ENCODE measurements at places on chromosomes 13 and 19.

DNA sequence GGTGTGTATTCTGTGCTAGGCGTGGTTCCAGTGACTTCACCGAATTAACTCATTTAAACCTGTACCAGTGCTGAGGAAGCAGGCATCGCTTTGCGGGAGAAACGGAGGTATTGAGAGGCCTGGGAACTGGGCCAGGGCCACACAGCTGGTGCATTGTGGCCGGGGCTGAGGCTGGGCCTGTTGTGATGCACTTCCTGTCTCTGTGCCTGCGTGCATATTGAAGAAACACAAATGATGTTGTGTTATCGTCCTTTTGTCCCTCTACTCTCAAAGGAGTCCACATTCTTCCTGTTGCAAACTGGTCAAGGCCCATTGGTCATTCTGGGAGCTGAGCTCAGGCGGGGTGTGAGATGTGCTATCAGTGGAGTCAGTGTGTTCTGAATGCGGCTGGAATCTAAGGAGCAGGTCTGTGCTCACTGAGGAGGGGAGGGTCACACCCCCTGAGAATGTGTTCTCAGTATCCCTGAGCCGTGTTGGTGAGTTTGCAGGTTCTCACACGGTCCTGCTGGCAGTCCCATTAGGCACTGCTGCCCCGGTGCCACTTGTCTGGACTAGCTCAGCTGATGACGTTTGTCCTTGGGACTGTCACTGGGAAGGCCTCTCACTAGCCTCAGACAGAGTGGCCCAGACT lies 62.1 kb downstream of the ARHGEF7 start:
- peaks cover 54% of the 10 kb centered on the region for H3K4me1 ChIP-seq
- no peak overlapping the region for H3K4me3 ChIP-seq
- H3K27ac ChIP-seq, result peak overlapping the region; percentile 67
- peaks cover 31% of the 10 kb centered on the region for H3K36me3 ChIP-seq

DNA sequence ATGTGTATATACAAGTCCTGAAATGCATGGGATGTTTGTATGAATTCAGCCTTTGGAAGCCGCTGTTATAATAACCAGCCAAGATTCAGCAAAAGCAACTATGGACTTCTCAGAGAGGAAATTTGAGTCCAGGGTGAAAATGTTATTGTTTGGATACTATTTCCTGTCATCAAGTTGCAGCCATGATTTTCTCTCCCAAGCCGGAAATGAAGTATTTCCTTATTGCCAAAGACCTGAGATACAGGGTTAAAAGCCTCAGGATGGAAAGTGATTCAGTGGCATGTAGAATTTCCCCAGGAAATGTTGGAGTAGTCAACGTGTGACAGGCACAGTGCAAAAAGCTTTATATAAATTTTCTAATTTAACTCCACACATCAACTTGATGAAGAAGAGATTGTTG lies 133.9 kb downstream of the IRS2 start:
- no peaks in the 10 kb centered on the region for H3K4me1 ChIP-seq
- H3K4me3 ChIP-seq, result no peak overlapping the region
- no peak for DNase-seq
- peaks cover 2% of the 10 kb centered on the region for H3K36me3 ChIP-seq
- peaks cover 3% of the 10 kb centered on the region for H3K27me3 ChIP-seq
- H3K27ac ChIP-seq, result no peak overlapping the region

DNA sequence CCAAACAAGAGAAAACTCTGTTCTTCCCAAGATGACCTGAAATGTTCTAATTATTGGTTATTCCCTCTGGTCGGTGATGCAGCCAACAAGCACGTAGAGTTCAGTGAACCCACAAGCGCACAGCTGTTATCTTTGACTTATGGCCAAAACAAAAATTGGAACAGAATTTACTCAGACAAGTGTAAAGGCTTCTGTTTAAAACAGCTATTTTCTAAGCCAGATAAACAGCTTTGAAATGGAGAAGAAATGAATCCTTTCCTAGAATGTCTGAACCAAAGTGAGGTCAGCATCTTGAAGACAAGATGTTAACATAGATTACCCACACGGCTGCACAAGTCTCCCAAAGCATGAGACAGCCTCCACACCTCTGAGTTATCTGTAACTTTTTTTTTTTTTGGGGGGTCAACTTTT lies 669.2 kb downstream of the DIAPH3 start:
- no peaks in the 10 kb centered on the region for H3K27me3 ChIP-seq
- no peaks in the 10 kb centered on the region for H3K4me1 ChIP-seq
- H3K27ac ChIP-seq, result no peak overlapping the region
- H3K4me3 ChIP-seq, result no peak overlapping the region
- H3K36me3 ChIP-seq, result no peaks in the 10 kb centered on the region

DNA sequence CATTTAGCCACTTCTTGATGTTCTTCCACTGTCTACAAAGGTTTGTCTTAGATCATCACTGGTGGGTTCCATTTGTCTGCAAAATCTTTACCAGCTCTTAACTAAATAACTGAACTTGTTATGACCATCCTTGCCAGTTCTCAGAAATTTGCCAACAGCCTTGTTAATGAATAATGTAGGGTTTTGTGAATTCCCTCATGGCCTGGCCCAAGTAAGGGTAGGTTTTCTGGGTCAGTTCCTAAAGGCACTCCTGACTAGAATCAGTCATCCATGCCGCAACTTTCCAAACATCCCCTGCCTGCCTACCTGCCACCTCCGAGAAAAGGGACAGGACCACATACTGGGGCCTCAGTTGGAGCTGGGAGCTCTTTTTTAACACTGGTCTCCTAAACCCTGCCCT lies 4.0 kb downstream of the COL4A1 start:
- no peak overlapping the region for H3K4me3 ChIP-seq
- no peaks in the 10 kb centered on the region for H3K36me3 ChIP-seq
- DNase-seq, result no peak
- no peak overlapping the region for H3K27ac ChIP-seq

- no peaks in the 10 kb centered on the region for H3K27me3 ChIP-seq
- H3K4me3 ChIP-seq, result peak overlapping the region; percentile 64
- peak overlapping the region; percentile 4 for H3K27ac ChIP-seq
- H3K36me3 ChIP-seq, result no peaks in the 10 kb centered on the region
- peaks cover 10% of the 10 kb centered on the region for H3K4me1 ChIP-seq
Observed at GRCh38 chr13:68551701-68552522, 1321.8 kb upstream of the PCDH9 start.

GRCh38 chr13:40143106-40143505 lies 487.6 kb downstream of the COG6 start:
- H3K27me3 ChIP-seq, result peaks cover 2% of the 10 kb centered on the region
- H3K4me3 ChIP-seq, result no peak overlapping the region
- no peak overlapping the region for H3K27ac ChIP-seq
- no peaks in the 10 kb centered on the region for H3K36me3 ChIP-seq

- peaks cover 68% of the 10 kb centered on the region for H3K4me1 ChIP-seq
- no peaks in the 10 kb centered on the region for H3K27me3 ChIP-seq
- H3K27ac ChIP-seq, result peak overlapping the region; percentile 80
- peak; percentile 69 for DNase-seq
- peaks cover 32% of the 10 kb centered on the region for H3K36me3 ChIP-seq
- peak overlapping the region; percentile 93 for H3K4me3 ChIP-seq
Observed at GRCh38 chr19:42129399-42130253, 2.6 kb downstream of the POU2F2 start.

GRCh38 chr19:7658219-7658686 lies 10.6 kb upstream of the RETN start:
- H3K36me3 ChIP-seq, result no peaks in the 10 kb centered on the region
- peaks cover 4% of the 10 kb centered on the region for H3K4me1 ChIP-seq
- peak overlapping the region; percentile 91 for H3K27ac ChIP-seq
- peak overlapping the region; percentile 83 for H3K4me3 ChIP-seq

GRCh38 chr13:46401432-46401831 lies 14.4 kb upstream of the RUBCNL start:
- no peak overlapping the region for H3K4me3 ChIP-seq
- H3K27ac ChIP-seq, result peak overlapping the region; percentile 54
- H3K36me3 ChIP-seq, result no peaks in the 10 kb centered on the region
- no peak for DNase-seq

DNA sequence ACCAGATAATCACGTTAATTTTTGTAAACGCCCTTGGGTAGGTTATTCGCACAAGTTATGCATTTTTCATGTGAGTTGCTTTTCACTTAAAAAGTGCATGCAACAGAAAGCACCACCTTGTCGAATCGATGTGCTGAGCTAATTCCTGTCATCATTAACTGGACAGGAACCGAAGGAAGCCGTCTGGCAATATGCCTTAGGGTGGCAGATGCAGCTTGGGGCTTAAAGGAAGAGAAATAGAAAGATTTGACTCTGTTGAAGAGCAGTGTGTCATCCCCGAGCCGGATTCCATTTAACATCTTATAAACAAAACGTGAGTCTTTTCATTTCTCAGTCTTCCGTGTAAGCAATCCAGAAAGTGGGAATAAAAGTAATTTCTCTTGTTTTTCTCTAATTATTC lies 70.0 kb downstream of the ATP11A start:
- H3K4me3 ChIP-seq, result no peak overlapping the region
- H3K27ac ChIP-seq, result no peak overlapping the region
- H3K4me1 ChIP-seq, result peaks cover 9% of the 10 kb centered on the region
- H3K27me3 ChIP-seq, result no peaks in the 10 kb centered on the region

DNA sequence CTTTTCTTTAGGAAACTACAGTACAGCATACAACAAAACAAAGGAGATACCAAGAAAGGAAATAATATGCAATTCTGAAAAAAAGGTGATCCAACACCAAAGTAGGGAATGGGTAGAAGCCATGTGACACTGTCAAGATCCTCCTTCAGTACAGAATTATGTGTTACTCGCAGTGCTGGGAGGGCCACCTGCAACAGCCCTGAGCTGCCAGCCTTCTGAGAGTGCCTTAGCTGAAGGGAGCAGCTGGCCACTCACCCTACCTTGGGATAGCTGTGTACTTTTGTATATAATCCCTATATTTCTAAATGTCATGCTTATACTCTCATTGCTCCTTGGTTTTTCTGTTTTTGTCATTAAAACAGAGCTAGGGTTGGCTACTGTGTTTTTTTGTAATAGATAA lies 1518.2 kb upstream of the PCDH20 start:
- no peaks in the 10 kb centered on the region for H3K36me3 ChIP-seq
- H3K27me3 ChIP-seq, result no peaks in the 10 kb centered on the region
- no peak for DNase-seq
- H3K27ac ChIP-seq, result no peak overlapping the region

DNA sequence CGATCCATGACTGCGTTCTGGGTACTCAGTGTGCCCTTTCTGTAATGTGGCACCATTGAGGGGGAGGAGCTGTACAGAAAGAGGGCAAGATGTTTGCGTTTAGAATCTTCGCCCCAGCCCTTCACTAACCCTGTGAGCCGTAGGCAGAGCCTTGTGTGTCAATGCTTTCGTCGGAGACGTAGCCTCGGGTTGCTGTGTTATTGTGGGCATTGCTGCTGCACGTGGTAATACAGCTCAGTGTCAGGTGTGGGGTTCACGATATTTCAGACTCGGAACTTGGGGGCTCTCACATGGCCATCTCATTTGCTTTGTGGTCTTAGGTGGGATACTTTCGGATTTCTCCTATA lies 6.1 kb downstream of the RPS9 start:
- H3K4me1 ChIP-seq, result peaks cover 58% of the 10 kb centered on the region
- H3K27me3 ChIP-seq, result no peaks in the 10 kb centered on the region
- peaks cover 26% of the 10 kb centered on the region for H3K36me3 ChIP-seq
- no peak overlapping the region for H3K4me3 ChIP-seq
- H3K27ac ChIP-seq, result peak overlapping the region; percentile 92

DNA sequence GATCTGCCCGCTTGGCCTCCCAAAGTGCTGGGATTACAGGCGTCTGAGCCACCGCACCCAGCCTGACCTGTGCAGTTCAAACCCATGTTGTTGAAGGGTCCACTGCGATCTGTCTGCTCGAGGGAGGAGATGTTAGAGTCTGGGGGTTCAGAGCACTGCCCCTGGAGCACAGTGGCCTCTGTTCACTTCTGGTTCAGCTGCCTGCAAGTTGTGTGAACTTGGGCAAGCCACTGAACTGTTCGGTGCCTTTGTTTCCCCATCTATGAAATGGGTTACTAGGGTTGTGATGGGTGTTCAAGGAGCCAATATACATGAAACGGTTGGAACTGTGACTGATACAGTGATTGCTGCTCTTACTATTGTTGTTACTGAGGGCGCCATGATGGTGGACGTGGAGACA lies 1.7 kb downstream of the PLIN5 start:
- no peaks in the 10 kb centered on the region for H3K36me3 ChIP-seq
- peaks cover 2% of the 10 kb centered on the region for H3K4me1 ChIP-seq
- no peak overlapping the region for H3K4me3 ChIP-seq
- H3K27me3 ChIP-seq, result peaks cover 16% of the 10 kb centered on the region
- H3K27ac ChIP-seq, result no peak overlapping the region

- H3K36me3 ChIP-seq, result no peaks in the 10 kb centered on the region
- no peak overlapping the region for H3K4me3 ChIP-seq
- H3K27me3 ChIP-seq, result no peaks in the 10 kb centered on the region
- H3K27ac ChIP-seq, result no peak overlapping the region
- DNase-seq, result no peak
Observed at GRCh38 chr13:96795670-96796069, 198.6 kb downstream of the OXGR1 start.

- no peak for DNase-seq
- no peaks in the 10 kb centered on the region for H3K36me3 ChIP-seq
- H3K4me3 ChIP-seq, result no peak overlapping the region
- H3K4me1 ChIP-seq, result peaks cover 9% of the 10 kb centered on the region
- no peaks in the 10 kb centered on the region for H3K27me3 ChIP-seq
Observed at GRCh38 chr13:98994080-98994479, 16.2 kb upstream of the DOCK9 start.

- DNase-seq, result no peak
- no peak overlapping the region for H3K4me3 ChIP-seq
- H3K27me3 ChIP-seq, result no peaks in the 10 kb centered on the region
- peaks cover 14% of the 10 kb centered on the region for H3K4me1 ChIP-seq
Observed at GRCh38 chr19:49104229-49104864, 9.8 kb upstream of the LIN7B start.

GRCh38 chr19:18589380-18590272 lies 1.0 kb downstream of the REX1BD start:
- peak overlapping the region; percentile 95 for H3K27ac ChIP-seq
- H3K36me3 ChIP-seq, result peaks cover 5% of the 10 kb centered on the region
- peaks cover 34% of the 10 kb centered on the region for H3K4me1 ChIP-seq
- H3K4me3 ChIP-seq, result peak overlapping the region; percentile 90

DNA sequence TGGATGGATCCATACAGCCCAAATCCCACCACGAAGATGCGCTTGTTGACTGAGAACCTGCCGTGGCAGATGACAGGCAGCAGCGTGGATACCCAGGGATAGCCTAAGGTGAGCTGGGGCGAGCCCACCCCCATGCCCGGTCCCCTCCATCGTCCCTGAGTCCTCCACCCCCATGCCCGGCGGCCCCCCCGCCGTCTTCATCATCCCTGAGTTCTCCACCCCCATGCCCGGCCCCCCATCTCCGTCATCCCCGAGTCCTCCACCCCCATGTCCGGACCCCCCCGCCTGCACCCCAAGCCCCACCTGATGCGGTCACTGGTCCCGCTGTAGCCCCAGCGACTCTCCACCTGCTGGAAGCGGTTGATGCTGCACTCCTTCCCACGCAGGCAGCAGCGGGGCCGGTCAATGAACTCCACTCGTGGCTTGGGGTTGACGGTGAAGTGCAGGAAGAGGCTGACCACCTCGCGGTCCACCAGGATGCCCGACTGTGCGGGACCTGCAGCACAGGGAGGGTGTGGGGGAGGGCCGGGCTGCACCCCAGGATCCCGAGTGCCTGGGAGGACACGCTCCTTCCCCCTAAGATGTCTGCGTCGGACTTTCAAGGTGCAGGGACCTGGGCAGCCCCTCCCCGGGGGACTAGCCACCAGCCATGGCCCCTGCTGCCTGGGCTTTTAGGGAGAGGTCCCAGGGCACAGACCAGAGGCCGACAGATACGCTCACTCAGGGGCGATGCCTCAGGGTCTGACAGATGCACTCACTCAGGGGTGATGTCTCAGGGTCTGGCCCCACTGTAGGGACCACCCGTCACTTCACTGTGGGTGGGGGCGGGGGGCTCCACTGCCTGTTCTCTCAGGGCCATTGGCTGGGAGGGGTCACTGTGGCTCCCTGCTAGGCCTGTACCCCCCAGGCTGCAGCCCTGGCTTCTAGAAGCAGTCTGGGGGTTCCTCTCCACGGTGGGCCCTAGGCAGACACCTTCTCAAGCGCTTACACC lies 28.0 kb downstream of the BTBD2 start:
- DNase-seq, result no peak
- H3K27me3 ChIP-seq, result no peaks in the 10 kb centered on the region
- H3K4me1 ChIP-seq, result no peaks in the 10 kb centered on the region
- no peak overlapping the region for H3K4me3 ChIP-seq

Data from memory B cell (primary cell).